ENCODE measurements at places on chromosomes 16 and 17. TPM values are rescaled to one million over a fixed set of nuclear protein-coding genes. Genes with fewer than 3 reads are reported as not detected.

The HCRT gene
- not detected for total RNA-seq

The FBRS gene
- total RNA-seq = 109 TPM

The KIF18B gene
- 107 TPM for total RNA-seq

The GUCY2D gene
- total RNA-seq = not detected

The SLFN14 gene
- total RNA-seq = not detected

The SLC47A1 gene
- total RNA-seq = not detected

The MPRIP gene
- 234 TPM for total RNA-seq

The HAP1 gene
- total RNA-seq = 0.25 TPM

The HLF gene
- total RNA-seq = 0.30 TPM
